ENCODE measurements at places on chromosomes 5 and 9. TPM values are rescaled to one million over a fixed set of nuclear protein-coding genes. Genes with fewer than 3 reads are reported as not detected.

FGD3 gene
- 0.06 TPM for total RNA-seq

- DNase-seq, result no peak
These were observed 70.0 kb downstream of the RXRA start for GRCh38 chr9:134396258-134396742.

- DNase-seq, result no peak
These were observed 60.1 kb upstream of the HSPA9 start for GRCh38 chr5:138635265-138635664.

GRCh38 chr5:83322273-83322924 is 149.1 kb upstream of the VCAN start:
- peak; percentile 21 for DNase-seq

PCDHB7 gene
- 2.6 TPM for total RNA-seq

DNA sequence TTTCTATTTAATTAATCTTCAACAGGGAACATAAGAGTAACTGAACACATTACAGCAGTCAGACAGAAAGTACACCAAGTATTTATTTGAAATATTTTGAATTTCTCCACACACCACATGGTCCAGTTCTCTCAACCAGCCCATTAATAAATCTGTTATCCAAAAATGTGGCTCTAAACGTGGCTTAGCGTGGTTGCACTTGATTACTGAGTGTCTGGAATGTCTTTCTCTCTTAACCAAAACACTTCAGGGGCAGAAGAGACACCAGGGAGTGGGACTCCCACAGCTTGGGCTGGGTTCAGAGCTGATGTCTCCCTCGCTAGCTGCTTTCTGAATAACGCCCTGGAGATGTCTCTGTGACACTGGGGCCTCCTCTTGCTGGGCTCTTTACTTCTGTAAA is 52.6 kb upstream of the FANCC start:
- no peak for DNase-seq

DMRT3 gene
- not detected for total RNA-seq

CDH10 gene
- not detected for total RNA-seq

TAF11L3 gene
- not detected for total RNA-seq

CER1 gene
- total RNA-seq, result not detected

IRX2 gene
- 10.3 TPM for total RNA-seq

PCDHGA8 gene
- total RNA-seq, result 0.06 TPM

ZNF782 gene
- 1.9 TPM for total RNA-seq

DNA sequence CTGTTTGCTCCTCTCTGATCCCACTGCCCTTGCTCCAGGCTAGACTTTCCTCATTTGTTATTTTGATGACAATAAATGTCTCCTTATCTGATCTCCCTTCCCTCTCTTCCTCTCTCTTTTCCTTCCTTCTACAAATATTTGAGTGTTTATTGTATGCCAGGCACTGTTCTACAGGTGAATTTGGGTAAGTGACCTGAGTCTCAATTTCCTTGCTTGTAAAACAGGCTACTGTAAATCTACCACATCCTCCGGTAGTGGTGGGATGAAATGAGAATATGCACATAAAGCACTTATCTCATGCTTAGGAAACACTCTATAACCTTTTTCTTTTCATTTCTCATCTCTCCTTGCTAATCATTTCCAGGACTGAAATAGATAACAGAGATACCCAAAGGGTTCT is 86.4 kb downstream of the HMHB1 start:
- no peak for DNase-seq

DNA sequence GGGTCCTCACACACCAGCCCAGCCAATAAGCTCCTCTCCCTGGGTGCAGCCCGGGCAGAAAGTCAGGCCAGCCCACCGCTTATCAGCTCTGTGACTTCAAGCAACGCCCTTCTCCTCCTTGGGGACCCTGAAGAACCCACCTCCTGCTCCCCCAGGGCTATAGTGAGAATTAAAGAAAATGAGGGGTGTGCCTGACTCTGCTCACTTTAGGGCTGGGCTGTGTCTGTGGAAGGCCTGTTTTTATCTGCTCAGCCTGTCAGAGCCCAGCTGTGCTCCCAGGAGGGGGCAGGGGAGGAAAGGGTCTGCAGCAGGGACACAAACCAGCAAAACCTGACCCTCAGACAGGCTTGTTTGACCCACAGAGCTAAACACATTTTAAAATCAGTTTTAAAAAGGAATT is 3.9 kb downstream of the GPRIN1 start:
- DNase-seq, result no peak

PCDHB6 gene
- 2.9 TPM for total RNA-seq

C5orf52 gene
- not detected for total RNA-seq

TMEM8B gene
- 2.0 TPM for total RNA-seq

Data from Daoy (cell line).